ENCODE measurements at places on chromosomes 6 and 20.

- no peak for DNase-seq
These were observed 195.2 kb upstream of the SASH1 start for GRCh38 chr6:148147463-148147830.

DNA sequence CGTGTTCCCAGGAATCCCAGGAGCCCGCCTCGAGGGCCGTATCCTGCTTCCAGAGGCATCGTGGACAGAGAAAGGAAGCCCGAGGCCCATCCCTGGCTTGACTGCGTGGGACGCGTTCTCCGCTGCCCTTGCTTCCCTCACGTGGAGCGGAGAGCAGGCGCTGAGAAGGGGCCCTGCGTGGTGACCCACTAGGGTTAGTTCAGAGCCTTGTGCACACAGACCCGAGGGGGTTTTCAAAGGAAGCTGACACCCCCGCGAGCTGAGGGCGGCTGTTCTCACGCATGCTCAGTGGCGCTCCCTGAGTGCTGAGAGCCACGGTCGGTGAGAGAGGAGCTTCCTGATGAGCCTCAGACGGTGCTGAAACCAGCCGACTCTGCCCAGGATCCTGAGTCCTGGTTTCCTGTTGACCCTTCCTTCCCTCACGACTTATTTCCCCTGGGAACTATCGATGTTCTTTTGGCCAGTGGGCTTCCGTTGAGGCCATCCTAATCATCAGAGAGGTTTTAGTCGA is 28.9 kb upstream of the CCR6 start:
- no peak for DNase-seq

DNA sequence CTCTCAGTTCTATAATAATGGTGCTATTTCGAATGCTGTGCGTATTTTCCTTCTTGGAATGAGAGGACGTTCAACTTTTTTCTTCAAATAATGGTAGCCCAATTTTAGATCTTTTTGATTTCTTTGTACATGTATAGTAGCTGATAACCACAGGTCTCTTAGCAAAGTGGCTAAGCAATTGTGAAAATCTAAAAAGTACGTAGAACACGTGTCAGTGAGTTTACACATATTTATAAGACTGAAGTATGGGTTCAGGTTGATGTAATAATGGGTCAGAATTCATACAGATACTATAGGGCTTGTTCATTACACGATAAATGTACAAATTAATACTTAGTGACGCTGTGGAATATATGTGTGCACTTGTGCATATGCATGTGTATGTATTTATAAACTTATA is 1.3 kb downstream of the SMIM13 start:
- DNase-seq = no peak

- no peak for DNase-seq
These were observed 60.4 kb downstream of the SRC start for GRCh38 chr20:37406010-37406998.

- DNase-seq = no peak
These were observed 7.6 kb downstream of the NKAIN4 start for GRCh38 chr20:63246490-63247288.

DNA sequence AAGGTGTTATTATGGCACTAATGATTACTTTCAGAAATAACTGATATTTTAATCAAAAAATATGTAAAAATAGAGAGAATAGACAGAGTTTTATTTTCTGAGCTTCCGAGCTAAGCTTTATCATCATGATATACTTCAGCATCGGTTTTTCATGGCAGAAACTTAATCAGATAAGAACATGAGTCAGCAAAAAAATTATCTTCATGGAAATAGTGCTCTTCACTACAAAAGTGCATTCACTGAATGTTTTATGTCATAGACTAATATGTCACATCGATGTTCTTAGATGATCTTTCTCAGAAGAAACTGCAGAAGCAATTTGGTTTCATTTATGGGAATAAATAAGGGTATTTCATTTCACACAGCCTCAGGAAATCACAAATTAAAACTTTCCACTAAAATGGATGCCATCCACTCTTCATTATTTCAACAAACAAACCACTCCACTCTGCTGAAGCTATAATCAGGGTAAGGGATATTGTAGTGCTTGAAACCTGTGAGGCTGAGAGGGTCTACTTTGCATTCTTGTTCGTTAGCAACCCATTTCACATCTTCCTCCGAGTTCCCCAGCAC is 10.2 kb upstream of the MAP3K7 start:
- DNase-seq = no peak

- DNase-seq = no peak
These were observed 28.5 kb downstream of the SMOC2 start for GRCh38 chr6:168469521-168469920.

DNA sequence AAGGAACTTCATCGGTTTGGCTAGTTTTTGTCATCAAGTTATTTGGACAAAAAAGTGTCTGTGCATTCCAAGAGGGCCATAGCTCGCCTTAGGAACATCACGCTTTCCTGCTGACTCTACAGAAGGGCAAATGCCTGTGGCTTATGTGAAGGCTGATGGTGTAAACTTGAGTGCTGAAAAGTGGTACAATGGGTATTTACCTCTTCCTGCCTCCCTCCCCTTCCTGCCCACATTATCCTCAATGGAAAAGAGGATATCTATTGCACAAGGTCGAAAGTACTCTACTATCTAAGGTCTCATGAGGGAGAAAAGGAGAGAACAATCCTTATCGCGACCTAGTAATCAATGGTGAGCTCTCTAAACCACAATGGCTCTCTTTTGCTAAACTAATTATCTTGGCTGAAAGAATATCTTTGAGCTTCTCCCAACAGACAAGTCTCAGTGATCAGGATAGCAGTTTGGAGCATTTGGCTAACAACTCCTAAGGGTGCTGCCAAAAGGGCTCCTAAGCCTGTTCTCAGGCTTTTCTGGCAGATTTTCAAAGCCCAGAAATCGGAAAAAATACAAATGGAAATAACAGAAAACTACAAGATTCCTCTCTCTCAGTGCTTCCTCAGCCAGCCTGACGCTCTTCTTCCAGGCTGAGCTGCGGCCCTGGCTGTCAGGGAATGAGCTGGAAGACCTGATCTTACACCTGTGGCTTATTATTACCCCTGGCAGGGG is 42.6 kb upstream of the ENPP1 start:
- DNase-seq = no peak

GRCh38 chr6:137995371-137995770 is 111.8 kb downstream of the PERP start:
- no peak for DNase-seq

GRCh38 chr6:11224252-11224965 is 8.1 kb downstream of the NEDD9 start:
- no peak for DNase-seq

DNA sequence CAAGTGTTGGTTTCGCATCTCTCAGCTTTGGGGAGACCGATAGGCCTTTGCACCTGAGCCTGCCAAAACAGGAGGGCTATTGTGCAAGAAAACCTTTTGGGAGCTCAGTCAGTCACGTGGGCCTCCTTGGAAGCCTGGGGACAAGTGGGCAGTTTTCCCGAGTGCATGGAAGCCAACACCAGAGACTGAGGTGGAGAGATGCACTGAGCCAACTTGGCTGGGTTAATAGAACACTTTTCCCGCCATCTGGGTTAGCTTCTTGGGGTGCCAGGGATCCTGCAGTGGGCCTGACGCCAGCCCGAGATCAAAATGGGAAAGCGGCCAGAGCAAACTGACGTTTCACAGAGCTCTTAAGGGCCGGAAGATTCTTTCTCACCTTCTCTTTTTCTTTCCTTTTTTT is 2.8 kb upstream of the OOEP start:
- DNase-seq = no peak

DNA sequence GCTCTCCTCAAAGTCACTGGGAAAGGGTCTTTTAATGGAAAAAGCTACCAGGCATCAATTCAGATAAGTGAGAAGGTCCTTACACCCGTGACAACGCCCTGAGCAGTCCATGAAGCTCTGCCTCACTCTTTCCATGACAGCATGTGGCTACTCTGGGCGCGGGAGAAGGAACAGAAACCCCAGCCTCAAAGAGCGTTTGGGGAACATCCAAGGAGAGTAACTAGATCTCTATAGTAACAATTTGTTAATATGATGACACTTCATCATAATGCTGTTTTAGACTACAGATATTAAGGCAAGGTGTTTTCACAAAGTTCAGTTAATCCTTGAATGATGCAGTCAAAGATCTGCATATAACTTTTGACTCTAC is 55.2 kb downstream of the KIF6 start:
- no peak for DNase-seq

DNA sequence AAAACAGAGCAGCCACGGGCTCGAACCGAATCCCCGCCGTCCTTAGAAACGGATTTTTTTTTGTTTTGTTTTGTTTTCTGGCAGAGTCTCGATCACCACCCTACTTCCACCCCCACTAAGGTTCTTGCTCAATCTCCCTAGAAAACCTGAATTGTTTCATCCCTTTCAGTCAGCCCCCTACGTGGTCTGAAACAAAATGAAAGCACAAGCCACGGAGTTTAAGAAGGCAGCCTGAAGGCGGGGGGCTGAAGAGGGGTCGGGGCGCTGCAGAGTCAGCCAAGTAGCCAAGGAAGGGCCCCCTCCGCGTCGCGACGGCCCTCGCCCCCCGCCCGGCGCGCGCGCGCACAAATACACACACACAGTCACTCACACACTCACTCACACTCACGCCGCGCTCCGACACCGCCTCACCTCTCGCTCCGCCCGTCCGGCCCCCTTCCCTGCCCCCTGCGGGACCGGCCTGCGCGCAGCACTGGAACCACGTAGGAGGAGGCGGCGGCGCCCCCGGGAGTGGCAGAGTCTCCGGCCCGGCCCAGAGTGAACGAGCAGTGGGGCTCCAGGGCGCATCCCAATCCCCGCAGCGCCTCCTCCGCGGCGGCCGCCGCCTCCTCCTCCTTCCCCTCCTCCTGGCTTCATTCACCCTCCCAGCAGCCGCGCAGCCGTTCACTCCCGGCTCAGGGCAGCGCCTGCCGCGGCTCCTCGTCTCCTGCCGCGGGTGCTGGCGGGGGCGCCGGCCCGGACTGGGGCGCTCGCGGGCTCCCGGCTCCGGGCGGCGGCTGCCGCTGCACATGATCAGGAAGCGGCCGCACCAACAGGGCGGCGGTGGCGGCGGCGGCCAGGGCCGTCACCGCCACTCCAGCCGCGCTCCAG is 1.4 kb downstream of the ATXN1 start:
- DNase-seq = no peak

DNA sequence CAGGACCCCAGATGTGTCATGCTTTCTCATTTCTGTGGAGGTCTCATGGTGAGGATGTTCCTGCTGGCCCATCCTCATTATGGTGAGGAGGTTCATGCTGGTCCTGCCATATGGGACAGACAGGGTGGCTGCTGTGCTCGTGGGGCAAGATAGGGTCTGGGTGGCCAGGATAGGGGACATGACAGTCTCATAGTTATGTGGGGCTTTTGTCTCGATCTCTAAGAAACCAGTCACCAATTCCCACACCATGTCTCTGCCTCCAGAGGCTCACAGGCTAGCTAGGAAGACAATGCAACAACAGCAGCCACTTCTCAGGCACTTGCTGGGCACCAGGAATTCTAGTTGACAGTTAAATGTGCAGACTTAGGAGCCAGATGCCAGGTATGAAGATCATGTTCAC is 4.2 kb upstream of the MAPK13 start:
- no peak for DNase-seq

- DNase-seq = no peak
These were observed 33.0 kb upstream of the LRRN4 start for GRCh38 chr20:6086868-6087267.

DNA sequence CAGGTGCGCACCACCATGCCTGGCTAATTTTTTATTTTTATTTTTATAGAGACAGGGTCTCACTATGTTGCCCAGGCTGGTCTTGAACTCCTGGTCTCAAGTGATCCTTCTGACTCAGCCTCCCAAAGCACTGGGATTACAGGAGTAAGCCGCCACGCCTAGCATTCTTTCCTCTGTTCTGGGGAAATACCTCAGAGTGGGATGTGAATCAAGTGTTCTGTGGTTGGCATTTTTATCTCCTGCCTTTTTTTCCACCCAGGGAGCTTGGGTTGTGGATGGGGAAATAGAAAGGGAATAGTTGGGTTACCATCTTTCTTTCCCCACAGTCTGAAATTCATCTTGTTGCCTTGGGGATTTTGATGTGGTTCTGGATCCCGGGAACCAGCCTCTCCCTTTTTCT is 24.1 kb downstream of the TFAP2C start:
- DNase-seq = no peak

DNA sequence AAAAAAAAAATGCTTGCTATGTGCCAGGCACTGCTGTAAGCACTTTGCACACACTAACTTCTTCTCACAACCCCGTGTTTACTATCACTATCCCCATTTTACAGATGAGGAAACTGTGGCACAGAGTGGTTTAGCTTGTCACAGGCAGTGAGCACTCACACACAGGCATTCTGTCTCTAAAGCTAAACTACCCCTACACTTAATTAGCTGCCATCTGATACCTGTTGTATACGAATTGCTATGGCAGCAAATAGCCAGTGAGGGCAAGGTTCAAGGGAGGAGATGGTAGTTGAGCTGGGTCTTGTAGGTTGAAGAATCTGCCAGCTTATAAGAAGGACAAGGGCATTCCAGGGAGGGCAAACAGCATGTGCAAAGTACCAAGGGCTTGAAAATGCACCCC is 5.2 kb downstream of the TNNC2 start:
- DNase-seq = no peak

- DNase-seq = no peak
These were observed 81.0 kb downstream of the CDH22 start for GRCh38 chr20:46227272-46227767.

- DNase-seq = no peak
These were observed 13.6 kb upstream of the CALHM6 start for GRCh38 chr6:116447496-116448011.

GRCh38 chr6:71294121-71294523 is 5.5 kb downstream of the OGFRL1 start:
- no peak for DNase-seq

- no peak for DNase-seq
These were observed 270.9 kb upstream of the SPTLC3 start for GRCh38 chr20:12737900-12738299.

- no peak for DNase-seq
These were observed 377.6 kb downstream of the ESR1 start for GRCh38 chr6:152184917-152185574.

DNA sequence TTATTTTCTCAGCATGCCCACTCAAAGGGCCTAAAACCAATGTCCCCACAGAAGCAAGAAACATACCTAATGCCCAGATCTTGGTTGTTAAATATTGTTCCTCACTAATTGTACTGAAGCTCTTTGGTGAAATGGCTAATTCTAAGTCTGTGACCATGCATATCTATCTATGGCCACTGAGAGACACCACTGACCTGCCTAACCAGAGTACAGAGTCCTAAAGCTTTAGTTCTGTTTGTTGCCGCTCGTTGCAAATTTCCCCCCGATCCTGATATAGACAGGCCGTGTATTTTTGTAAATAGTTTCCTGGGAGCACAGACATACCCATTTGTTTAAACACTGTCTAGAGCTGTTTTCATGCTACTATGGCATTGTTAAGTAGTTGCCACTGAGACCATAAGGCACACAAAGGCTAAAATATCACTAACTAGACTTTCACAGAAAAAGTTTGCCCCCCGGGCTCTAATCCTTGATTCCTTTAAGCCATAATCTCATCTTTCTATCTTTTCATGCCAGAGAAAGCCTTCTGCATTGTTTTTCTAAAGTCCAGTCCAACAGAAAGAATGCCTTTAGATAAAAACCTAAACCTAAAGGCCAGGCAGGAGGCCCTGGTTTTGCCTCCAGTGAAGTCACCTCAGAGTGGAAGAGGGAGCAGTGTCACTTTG is 48.7 kb downstream of the DNAAF9 start:
- no peak for DNase-seq

GRCh38 chr20:49572857-49573256 is 4.9 kb upstream of the PTGIS start:
- no peak for DNase-seq

Data from NCI-H2081 treated with DMSO at 0.1 percent for 48 hours (cell line).